Naive thymus-derived CD8-positive, alpha-beta T cell (primary cell): ENCODE measurements at places on chromosomes 11 and 22. TPM values are rescaled to one million over a fixed set of nuclear protein-coding genes. Genes with fewer than 3 reads are reported as not detected.

- no peak overlapping the region for H3K27ac ChIP-seq
- H3K4me1 ChIP-seq, result no peaks in the 10 kb centered on the region
- H3K36me3 ChIP-seq, result peaks cover 29% of the 10 kb centered on the region
- H3K27me3 ChIP-seq, result no peaks in the 10 kb centered on the region
- no peak overlapping the region for H3K4me3 ChIP-seq
Measured at GRCh38 chr11:113796663-113797259, 17.2 kb downstream of the CLDN25 start.

Gene NPTXR
- polyA plus RNA-seq, result 0.87 TPM

DNA sequence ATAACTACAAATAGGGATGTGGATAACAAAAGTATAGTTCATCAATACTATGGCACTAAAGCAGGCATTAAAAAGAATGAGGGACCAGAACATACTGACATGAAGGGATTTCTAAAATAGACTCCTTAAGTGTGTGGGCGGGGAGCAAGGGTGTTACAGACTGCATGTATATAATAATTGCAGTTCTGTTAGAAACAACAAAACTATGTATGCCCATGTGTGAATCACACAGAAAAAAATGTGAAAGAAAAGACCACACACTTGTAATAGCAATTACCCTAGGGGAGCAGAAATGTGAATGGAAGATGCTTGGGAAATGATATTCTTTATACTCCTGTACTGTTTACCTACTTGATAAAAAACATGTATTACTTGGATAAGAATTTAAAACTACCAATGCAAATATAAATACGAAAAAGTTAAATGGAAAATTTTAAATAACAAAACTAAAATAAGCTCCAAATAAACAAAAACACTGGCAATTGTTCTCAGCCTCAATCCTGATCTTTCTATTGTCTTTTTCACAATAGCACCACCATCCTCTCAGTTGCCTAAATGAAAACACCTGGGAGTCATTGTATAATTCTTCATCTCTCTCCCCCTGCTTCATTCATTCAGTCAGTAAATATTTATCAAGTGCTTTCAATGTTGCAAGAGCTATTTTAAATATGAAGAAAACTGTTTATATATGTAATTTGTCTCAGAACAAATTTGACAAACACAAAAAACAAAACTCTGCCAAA is 129.8 kb downstream of the FCHSD2 start:
- H3K4me3 ChIP-seq, result no peak overlapping the region
- no peak overlapping the region for H3K27ac ChIP-seq
- DNase-seq, result no peak
- peaks cover 44% of the 10 kb centered on the region for H3K36me3 ChIP-seq
- peaks cover 8% of the 10 kb centered on the region for H3K4me1 ChIP-seq

GRCh38 chr22:32994898-32995297 is 63.3 kb downstream of the SYN3 start:
- no peaks in the 10 kb centered on the region for H3K36me3 ChIP-seq
- peaks cover 3% of the 10 kb centered on the region for H3K27me3 ChIP-seq
- H3K27ac ChIP-seq, result no peak overlapping the region
- no peak for DNase-seq
- H3K4me3 ChIP-seq, result no peak overlapping the region
- no peaks in the 10 kb centered on the region for H3K4me1 ChIP-seq

GRCh38 chr11:72552399-72552910 is 118.1 kb upstream of the CLPB start:
- peaks cover 5% of the 10 kb centered on the region for H3K4me1 ChIP-seq
- peaks cover 14% of the 10 kb centered on the region for H3K27me3 ChIP-seq
- H3K27ac ChIP-seq, result no peak overlapping the region
- H3K36me3 ChIP-seq, result no peaks in the 10 kb centered on the region
- no peak overlapping the region for H3K4me3 ChIP-seq

Gene SULT4A1
- not detected for polyA plus RNA-seq

GRCh38 chr11:55970935-55971334 is 1.2 kb upstream of the OR10AG1 start:
- no peaks in the 10 kb centered on the region for H3K36me3 ChIP-seq
- DNase-seq, result no peak
- H3K4me1 ChIP-seq, result no peaks in the 10 kb centered on the region
- no peaks in the 10 kb centered on the region for H3K27me3 ChIP-seq
- no peak overlapping the region for H3K27ac ChIP-seq

GRCh38 chr11:73797457-73797856 is 9.8 kb downstream of the MRPL48 start:
- no peaks in the 10 kb centered on the region for H3K27me3 ChIP-seq
- H3K4me1 ChIP-seq, result peaks cover 13% of the 10 kb centered on the region
- no peak for DNase-seq
- peak overlapping the region; percentile 43 for H3K27ac ChIP-seq
- H3K36me3 ChIP-seq, result no peaks in the 10 kb centered on the region

DNA sequence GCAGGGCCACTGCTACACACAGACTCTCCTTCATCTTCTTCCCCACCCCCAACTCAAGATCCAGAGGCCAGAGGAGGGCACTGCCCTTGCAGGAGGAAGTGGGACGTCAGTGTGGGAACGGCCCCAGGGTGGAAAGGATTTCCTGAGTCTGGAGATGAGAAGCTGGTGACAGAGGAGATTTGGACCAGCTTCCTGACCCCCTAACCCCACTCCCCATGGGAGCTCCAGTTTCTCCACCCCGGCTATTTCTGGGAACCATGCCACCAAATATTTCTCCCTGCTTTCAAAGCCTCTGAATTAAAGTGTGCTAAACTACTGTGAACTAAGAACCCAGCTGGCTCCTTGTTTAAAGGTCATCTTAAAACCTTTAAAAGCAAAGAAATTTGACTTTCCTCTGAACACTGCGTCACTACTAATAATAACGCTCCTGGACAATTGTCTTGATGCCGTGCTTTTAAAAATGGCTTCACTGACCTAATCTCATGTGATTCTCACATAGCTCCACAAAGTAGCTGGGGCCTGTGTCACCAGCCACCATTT is 46.6 kb downstream of the CWC15 start:
- no peak for DNase-seq
- no peaks in the 10 kb centered on the region for H3K27me3 ChIP-seq
- H3K4me1 ChIP-seq, result peaks cover 37% of the 10 kb centered on the region

DNA sequence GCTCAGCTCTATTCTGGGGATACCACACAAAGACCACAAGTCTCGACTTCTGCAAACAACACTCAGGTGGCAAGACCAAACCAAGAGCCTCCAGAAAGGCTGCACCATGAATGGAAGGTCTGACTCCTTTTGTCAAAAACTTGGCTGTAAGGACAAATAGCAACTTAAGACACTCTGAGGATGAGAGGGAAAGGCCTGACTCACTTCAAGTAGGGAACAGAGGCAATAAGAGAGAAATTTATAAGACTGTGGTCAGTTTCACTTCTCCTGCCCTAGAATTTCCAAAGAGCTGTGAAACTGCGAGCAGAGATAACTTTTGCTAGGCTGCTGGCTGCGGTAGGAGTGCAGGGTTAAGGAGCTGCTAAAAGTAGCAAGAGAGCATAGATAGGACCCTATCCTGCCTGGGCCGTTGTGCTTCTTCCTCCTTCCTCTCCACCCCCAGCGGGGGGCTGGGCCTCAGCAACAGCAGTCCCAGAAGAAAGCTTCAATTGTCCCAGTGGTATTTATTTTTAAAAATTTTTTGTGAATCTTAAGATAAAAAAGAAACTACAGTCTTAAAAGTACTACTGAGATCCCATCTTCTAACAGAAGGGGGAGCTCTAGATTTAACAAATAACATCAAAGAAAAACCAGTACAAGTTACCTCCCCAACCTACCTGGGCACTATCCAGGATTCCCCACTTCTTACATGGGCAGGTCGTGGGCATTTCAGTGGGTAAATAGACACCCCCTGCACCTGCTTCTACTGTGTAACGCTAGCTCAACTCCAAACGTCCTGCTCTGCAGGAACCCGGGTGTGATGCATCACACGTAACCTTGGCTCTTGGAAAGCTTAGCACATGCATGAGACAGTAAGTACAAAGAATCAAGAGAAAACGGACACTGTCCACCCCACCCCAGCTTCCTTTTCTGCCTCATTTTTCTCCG is 66.4 kb downstream of the SGSM3 start:
- H3K27me3 ChIP-seq, result no peaks in the 10 kb centered on the region
- peak overlapping the region; percentile 57 for H3K4me3 ChIP-seq
- no peak for DNase-seq
